ENCODE measurements at places on chromosomes 13 and 19.

GRCh38 chr13:31105020-31105795 lies 56.5 kb downstream of the HSPH1 start:
- no peak for DNase-seq

GRCh38 chr13:42334329-42334706 lies 62.4 kb downstream of the AKAP11 start:
- no peak for DNase-seq

- no peak for DNase-seq
Observed at GRCh38 chr19:55441319-55441691, 1.8 kb downstream of the SHISA7 start.

- no peak for DNase-seq
Observed at GRCh38 chr13:26806891-26807290, 46.3 kb upstream of the GPR12 start.

DNA sequence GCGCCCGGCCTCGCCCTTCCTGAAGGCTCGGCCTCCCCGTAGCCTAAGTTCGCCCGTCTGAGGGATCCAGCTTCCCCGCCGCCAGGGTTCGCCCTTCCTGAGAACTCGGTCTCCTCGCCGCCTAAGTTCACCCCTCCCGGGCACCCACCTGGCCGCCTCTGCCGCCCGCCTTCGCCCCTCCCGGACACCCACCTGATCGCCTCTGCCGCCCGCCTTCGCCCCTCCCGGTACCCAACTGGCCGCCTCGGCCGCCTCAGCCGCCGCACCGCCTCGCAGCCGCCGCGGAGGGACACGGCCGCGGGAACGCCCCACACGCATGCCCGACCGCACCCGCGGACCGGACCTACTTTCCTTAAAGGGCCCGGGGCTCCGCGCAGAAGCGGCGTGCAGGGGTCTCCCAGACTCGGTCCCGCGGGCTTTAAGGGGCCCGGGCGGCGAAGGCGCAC lies at the start of gene MOB3A:
TSS of gene MOB3A (minus strand) at position 293 of the 446 bp plus-strand sequence. CDS start 17,766 bp downstream, outside the sequence.
- peak; percentile 85 for DNase-seq

- DNase-seq: no peak
Observed at GRCh38 chr19:49396738-49397505, 8.9 kb downstream of the KASH5 start.
